BE2C (cell line): ENCODE measurements at places on chromosomes 1 and 21.

DNA sequence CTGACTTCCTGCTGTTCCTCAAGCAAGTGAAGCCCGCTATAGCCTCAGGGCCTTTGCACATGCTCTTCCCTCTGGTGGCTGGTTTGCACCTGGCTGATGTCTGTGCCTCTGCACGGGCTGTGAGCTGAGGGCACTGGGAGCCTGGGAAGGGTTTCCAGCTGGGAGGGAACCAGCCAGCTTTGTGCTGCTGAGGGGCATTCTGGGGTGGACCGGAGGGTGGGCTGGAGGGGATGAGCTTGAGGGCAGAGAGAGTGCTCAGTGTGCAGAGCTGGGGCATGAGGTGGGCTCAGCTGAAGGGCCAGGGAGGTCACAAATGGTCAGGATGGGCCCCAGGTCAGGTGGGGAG is 305.7 kb downstream of the MATN1 start:
- DNase-seq = no peak

DNA sequence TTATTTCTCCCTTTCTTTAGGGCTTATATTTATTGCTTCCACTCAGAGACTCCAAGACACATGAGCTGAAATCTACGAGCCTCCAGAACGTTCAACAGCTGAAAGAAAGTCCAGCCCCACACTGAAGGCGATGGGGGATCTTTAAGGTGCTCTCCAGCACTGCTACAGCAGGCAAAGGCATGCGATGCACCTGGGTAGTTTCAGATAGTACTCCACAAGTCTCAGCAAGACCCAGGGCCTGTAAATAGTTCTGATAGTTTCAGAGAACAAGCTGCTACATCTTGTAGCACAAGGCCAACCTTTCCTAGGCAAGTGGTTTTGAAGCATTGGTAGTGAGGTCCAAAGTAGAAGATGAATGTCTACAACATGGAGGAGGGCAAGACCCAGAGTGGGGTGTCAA is 2.2 kb upstream of the HSD3B1 start:
- DNase-seq = no peak

DNA sequence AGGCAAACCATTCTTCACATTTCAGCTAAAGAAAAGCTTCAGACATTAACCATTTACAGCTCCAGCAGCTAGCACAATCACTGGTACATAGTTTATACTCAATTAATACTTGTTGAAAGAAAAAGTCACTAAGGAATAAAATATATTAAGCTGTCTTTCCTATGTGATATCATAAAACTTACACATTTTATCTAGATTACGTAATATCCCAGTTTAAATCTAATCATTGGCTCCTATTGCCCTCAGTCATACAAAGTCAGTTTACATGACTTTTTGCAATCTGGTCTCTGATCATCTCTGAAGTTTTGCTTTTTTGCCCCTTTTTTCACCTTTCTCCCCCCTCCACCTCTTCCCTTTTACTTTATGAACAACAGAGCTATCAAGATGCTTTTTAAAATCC is 8.5 kb upstream of the PRRC2C start:
- no peak for DNase-seq

GRCh38 chr1:51058858-51059257 is 43.2 kb upstream of the C1orf185 start:
- peak; percentile 6 for DNase-seq

DNA sequence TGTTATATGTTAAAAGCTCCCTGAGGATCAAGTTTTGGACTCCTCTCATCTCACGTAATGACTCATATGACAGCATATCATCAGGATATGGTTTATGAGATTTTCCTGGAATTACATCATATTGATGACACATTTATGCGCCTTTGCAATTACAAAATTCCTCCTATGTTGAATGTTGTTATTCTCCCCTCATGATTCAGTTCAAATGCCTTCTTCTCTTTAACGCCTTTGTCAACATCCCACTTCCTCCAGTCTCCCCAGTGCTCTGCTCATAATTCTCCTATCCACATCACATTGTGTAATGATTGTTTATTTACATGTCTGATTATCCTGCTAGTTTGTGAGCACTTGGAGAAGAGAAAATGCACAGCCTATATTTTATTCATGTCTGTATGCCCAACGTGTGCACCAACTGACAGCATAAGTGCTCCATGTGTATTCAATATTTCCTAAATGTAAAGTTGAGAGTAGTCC is 80.9 kb upstream of the BACH1 start:
- DNase-seq = no peak

DNA sequence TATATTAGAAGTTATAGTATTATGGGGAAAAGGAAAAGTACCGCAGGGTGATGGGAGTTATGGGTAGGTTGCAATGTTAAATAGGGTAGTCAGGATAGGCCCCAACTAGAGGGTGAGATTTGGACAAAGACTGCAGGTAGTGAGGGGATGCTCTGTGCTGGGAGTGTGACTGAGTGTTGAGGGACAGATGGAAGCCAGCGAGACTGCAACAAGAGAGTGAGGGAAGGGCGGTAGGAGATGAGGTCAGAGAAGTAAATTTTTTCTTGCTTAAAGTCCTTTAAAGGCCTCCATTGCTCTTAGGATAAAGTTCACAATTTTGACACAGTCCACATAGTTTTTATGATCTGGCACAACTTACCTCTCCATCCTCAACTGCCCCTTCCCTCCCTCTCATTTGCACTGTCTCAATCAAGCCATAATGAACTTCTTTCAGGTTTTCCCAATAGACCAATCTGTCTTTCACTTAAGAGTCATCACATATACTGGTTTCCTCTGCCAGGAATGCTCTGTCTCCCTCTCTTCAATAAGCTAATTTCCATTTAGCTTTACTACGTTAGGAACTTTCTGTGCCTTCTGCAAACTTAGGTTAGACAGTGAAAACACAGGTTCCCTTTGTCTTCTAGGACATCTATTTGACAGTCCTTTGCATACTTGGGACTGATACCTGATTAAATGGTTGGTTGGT is 237.7 kb upstream of the CACYBP start:
- DNase-seq = no peak

- DNase-seq = no peak
Measured at GRCh38 chr1:218588540-218589172, 243.5 kb downstream of the TGFB2 start.

- DNase-seq = no peak
Measured at GRCh38 chr21:41727784-41728763, 38.8 kb downstream of the RIPK4 start.

DNA sequence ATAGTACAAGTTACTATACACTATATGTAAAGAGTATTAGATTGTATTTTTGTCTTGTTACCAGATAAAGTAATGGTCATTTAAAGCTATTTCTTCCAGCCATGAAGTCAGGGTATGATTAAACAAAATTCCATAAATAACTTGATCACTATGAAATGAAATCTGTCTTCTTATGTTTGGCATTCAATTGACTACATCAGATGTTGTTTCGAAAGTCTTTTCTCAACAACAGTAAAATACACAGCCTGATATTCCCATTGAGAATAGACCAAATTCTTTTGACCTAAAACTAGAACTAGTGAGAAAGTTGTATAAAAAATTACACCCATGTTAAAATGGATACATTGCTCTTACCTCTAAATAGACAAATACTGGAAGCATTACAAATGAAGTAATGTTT is 134.6 kb upstream of the ADAMTS5 start:
- no peak for DNase-seq

DNA sequence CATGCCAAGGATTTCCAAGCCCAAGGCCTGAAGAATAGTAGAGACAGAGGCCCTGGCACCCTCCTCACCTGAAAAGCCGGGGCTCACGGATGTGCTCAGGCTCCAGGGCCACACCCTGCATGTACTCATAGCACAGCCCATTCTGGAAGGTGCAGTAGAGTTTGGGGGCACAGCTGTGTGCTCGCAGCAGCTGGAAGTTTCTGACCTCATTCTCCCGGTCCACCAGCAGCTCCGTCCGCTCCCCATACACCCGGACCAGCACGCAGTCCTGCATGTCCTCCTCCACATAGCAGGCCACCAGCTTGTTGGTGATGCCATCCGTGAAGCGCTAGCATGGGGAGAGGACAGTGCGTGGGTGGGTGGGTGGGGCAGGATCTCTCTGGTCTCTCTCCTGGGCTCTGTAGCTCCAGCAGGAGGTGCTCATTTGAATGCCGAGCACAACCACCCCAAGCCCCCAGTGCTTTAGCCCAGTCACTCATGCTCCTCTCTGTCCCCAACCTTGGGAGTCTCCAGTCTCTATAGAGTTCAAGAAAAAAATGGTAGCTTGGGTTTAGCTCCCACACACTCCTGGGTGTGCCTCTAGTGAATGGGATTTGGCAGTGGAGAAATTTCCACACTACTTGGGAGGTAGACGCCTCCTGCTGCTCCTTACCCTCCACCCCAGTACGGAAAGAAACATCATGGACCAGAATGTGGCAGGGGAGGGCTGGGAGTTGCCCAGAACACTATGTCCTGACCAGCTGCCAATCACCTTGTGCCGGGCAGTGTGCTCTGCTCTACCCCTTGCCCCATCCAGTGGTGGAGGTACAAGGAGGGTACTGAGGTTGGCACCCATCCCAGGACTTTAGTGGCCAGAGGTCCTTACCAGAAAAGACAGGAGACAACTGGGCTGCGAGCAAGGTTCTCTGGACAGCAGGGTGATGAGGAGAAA is 1.9 kb downstream of the ETNK2 start:
- no peak for DNase-seq

GRCh38 chr1:212712451-212713303 is 13.0 kb upstream of the BATF3 start:
- no peak for DNase-seq

DNA sequence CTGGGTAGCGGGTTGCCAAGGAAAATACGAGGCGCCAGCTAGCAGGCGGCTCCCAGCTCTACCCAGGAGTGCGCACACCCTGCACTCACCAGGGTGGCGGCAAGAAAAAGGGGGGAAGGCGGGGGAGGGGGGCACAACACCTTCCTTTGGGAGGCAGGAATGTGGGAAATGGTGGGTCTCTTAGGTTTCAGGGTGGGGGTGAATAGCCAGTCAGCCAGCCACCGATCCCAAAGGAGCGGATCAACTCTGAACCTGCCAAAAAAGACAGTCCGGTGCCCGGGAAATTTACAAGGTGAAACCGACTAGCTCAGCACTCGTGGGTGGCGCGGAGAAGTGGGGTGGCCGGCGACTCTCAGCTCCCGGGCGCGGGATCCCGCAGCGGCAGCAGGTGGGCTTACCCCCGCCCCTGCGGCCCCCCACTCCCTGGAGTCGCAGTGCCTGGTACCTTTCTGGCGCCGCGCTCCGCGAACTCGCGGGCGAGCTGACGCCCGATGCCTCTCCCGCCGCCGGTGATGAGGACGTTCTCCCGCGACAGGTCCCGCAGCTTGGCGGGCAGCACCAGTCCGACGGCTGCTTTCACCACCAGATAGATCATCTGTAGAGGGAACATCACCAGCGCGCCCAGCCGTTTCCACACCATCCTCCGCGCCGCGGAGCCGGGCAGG is 1.2 kb downstream of the DHRS3 start:
- DNase-seq = no peak

DNA sequence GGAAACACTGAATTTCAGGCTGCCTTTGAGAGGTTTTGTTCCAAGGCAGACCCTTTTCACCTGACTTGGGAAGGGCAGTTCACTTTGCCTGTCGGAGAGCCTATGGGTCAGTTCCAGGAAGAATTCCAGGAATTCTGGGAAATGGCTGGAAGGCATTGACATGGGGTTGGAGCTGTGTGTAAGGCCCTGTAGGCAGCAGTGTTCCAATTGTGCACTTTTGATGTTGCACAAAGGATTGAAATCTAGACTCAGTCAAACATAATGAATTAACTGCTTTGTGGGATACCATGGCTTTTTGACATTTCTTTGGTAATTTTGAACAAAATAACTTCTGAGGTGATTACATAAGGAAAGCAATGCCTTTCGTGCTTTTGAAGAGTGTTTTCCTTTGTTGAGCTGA is 184.6 kb downstream of the SDCCAG8 start:
- DNase-seq = no peak

- DNase-seq = no peak
Measured at GRCh38 chr21:37762606-37763005, 153.7 kb downstream of the KCNJ6 start.

GRCh38 chr1:32695098-32695904 is 7.3 kb downstream of the SYNC start:
- DNase-seq = no peak

DNA sequence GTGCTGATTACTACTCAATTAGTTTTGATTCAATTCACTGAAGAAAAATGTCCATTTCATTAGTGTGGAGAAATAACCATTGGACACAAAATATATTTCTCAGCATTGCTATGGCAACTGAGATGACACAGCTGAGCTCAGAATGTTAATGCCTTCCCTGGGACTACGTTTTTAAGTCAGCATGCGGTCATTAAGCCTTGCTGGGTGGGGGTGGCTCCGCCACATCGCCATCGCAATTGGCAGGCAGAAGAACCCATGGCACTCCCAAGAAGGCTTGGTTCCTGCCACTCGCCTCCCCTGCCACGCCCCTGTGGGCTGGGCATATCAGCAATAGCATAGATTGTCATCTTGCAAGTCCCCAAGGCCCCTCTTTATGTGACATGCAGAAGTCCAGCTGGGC is 256.7 kb upstream of the CAMK1G start:
- DNase-seq = peak; percentile 74

GRCh38 chr1:181583598-181583997 is 100.3 kb downstream of the CACNA1E start:
- no peak for DNase-seq

- no peak for DNase-seq
Measured at GRCh38 chr1:90414201-90414600, 302.9 kb downstream of the BARHL2 start.

DNA sequence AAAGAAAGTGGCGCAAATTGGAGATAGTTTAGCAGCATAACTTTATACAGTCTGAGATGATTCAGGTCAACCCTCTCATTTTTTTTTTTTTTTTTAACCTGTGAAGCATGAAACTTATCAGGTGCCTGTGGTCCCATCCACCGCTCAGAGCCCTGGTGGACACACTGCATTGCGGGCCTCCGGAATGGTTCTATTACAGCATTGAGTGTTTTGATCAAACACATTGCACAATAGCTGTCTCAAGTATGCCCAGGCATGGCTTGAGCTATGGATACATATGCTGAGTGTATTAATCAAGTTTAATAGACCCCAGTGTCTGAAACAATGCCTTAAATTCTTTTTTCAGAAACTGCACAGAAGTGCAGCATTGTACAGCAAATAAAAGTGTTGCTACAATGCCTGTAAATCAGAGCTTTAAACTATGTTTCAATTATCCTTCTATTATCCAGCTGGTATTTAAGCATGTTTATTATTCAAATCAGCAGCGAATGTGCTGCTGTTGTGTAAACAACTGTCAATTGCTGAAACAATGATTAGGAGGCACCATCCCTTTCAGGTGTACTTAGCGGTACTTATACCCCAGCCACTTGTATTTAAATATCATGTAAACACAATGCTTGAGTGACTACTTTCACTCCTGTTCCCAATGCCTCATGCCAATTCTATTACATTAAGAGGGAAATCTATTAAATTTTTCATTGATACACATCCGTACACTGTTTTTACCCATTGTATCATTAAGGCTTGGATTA is 456.6 kb downstream of the RPS6KC1 start:
- no peak for DNase-seq

DNA sequence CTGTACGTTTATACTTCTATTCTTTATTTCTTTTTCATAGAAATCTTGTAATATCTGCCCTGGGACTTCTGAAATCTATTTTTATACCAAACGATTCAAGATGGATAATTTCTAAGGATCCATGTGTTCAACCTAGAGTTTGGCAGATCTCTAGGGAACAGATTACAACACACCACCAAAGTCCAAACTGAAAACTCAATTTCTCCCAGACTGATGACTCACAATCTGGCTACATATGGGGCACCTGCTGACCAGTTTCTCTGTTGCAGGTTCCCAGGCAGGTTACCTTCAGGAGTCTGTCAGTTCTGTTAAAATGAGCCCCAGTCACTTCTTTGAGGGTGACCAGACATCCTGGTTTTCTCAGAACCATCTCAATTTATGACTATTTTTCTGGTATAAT is 439.4 kb downstream of the GPATCH2 start:
- DNase-seq = no peak
